Stimulated activated CD8-positive, alpha-beta memory T cell treated with anti-CD3 and anti-CD28 coated beads, Interleukin-15, amount 100 ng/mL, for 24 hours (primary cell): ENCODE measurements at places on chromosomes 11 and 22.
A peak's percentile ranks its signal among the peaks of the same experiment; 100 is the strongest.

GRCh38 chr22:28450109-28450508 is 229.5 kb downstream of the TTC28 start:
- DNase-seq, result no peak

GRCh38 chr22:43388420-43388851 is 23.4 kb upstream of the MPPED1 start:
- DNase-seq, result peak; percentile 73

DNA sequence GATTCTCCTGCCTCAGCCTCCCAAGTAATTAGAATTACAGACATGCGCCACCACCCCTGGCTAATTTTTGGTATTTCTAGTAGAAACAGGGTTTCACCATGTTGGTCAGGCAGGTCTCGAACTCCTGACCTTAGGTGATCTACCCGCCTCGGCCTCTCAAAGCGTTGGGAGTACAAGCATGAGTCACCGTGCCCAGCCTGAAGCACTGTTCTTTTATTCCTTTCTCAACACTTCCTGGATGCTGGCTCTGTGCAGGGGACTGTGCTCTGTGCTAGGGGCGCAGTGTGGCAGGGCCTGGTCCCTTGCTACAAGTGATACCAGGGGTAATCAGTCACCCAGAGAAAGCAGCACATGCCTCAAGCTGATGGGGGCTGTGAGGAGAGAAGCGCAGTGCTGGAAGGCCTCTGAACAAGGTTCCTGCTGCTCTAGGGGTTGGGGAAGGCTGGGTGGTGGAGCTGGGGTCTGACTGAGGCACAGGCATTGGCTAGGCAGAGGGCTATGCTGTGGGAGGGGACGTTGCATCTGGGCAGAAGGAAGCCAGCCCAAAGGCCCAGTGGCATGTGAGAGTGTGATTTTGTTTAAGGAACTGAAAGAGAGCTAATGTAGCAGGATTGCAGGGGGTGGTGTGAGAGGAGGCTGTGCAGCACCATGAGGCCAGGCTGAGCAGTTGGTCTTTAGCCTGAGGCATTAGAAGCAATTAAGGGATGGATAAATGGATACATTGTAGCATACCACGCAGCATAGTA is 42.5 kb downstream of the CABIN1 start:
- no peak for DNase-seq

- no peak for DNase-seq
These were observed 12.6 kb upstream of the PRDM11 start for GRCh38 chr11:45133878-45134277.

DNA sequence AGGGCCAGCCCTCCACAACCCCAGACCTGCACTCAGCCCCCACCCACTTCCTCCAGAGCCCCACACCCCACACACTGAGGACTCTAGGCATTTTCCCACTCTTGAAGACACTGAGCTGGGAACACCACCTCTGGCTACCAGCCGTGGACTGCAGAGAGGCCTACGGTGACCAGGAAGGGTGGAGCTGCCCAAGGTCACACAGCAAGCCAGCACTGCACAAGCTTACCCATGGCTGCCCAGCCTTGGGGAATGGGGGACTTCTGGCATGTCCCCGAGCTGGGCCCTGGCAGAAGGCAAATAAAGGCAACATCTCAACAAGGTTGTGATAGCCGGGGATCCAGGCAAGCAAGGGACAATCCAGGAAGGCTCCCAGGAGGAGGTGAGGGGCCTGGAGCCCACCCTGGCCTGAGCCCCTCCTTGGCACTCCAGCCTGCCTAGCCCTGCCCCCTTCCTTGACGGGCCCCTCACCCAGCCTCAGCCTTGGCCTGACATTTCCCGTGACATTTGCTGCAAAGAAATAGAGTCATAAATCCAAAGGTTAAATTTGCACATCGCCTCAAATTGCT is 5.5 kb downstream of the RTN4R start:
- no peak for DNase-seq

GRCh38 chr11:7451520-7451919 is 33.8 kb upstream of the OLFML1 start:
- no peak for DNase-seq

DNA sequence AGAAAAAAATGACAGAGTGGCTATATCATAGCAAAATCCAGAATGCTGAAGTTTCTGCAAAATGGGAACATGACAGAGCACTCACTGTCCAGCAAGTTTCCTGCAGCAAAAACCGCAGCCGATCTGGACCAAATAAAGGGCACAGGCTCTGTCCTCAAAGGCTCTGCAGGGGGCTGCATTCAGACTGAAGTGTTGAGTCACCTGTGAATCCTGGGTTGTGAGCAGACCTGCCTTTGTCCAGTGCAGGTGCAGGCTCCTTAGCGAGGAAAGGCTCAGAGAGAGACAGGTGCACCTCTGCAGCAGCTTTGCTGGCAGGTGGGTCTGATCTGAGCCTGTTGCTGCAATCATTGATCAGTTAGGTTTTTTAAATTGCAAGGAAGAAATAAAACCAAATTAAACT is 29.3 kb upstream of the NFAM1 start:
- no peak for DNase-seq

DNA sequence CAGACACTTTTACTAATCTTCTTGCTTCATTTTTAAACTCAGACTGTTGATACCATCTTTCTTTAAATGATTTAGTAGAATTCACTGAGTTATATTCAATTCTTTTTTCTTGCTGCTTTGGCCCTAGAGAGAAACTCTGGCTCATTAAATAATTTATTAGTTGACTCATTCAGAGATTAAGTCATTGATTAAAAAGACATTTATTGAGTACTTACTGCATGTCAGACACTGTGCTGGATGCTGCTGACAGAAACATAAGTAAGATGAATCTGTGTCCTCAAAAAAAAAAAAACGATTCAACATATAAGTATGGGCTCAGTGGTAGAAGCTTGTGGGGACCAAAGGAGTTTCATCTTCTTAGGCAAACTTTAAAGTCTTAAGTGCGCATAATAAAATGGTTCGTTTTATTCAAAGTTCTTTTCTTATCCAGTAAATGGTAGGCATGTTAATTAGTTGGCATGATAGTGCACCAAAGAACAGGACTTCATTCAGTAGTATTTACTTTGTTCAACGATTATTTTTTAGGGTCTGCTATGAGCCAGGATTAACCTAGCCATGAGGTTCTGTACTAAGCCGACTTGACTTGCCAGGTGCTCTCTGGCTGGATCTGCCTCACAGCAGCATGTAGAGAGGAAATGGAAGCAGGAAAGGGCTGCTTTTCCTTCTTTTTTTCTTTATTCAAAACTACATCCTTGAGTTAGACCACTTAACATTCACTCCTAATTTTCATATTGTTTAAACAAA is 281.0 kb upstream of the CTSC start:
- DNase-seq, result no peak

DNA sequence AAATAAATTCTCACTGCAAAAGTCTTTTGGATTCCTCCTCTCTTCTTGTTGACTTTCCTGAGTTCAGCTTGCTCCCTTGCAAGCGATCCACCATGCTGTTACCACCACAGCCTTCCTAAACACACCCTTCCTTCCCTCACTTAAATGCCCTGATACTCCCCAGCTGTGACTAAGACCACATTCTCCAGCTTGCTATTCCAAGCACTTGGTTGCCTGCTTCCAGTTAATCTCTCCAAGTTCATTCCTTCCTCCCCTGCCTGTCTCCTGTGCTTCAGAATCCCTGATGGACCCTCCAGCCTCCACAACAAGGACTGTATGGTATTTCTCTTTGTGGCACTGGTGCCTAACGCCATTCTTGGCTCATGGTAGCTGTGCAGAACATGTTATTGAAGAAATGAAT is 603.9 kb upstream of the CADM1 start:
- DNase-seq, result no peak

DNA sequence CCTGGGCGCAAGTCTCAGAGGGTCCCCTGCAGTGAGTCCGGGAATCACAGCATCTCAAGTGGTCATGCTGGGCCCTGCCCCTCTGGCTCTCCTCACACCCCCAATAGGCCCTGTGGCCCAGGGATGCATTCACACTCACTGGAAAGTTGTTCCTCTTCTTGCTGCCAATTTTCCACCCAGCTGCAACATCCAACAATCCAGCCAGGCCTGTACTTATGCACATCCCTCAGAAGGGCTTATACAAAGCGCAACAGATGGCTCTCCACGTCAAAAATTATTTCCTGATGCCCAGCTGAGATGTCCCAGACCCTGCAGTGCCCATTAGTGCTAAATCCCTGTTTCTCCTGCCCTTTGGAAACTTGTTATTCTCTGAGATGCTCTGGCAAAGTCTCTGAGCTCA is 407.8 kb upstream of the NARS2 start:
- no peak for DNase-seq

- no peak for DNase-seq
These were observed 13.6 kb upstream of the NUP160 start for GRCh38 chr11:47861728-47862127.

- DNase-seq, result no peak
These were observed 15.6 kb downstream of the PCF11 start for GRCh38 chr11:83172551-83172950.

DNA sequence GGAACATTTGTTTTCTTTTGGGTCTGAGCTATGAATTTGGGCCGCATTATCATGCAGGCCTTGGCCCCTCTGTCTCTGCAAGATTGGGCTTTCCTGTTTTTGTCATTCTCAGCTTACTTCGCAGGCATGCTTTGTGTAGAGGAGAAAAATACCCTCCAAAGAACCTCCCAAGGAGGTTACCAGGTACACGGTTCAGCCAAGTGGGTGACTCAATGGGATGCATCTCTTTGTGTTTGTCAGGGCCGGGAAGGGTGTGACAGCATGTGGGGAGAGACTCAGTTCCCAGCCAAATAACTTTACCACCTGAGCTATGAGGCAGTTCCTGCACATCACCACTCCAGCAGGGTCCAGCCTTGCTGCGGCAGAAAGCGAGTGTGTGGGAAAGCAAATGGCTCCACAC is 47.8 kb upstream of the CLDN5 start:
- no peak for DNase-seq

DNA sequence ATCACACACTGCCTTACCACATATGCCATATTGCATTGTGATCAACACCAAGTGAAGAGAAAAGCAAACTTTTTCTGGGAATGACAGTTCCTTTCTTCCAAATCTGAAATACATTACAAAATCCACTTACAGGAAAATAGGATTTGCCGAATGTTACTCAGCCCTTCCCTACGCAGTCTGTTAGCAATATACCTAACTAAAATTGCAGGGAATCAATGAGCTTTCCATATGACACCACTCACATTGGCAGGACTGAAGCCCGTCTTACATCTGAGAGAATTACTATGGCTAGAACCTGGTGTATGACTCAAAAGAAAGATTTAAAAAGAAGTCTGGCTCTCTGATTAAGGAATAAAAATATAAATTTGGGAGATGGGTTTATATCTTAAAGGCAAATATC is 136.0 kb downstream of the LRRC4C start:
- DNase-seq, result no peak

DNA sequence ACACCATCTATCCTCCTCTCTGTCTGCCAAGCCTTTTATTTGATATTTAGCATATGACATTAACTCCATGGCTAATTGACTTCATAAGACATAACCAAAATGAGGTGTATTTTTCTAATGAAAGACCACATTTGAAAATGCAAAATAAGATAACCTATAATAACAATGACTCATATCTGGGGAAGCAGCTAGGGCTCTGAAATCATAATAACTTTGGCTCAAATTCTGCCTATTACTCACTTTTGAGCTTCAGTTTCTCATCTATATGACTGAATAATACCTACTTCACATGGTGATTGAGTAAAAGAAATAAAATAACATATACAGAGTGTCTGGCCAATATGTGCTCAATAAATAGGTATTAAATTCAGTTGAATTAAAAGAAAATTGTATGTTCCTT is 1419.8 kb upstream of the TENM4 start:
- no peak for DNase-seq

DNA sequence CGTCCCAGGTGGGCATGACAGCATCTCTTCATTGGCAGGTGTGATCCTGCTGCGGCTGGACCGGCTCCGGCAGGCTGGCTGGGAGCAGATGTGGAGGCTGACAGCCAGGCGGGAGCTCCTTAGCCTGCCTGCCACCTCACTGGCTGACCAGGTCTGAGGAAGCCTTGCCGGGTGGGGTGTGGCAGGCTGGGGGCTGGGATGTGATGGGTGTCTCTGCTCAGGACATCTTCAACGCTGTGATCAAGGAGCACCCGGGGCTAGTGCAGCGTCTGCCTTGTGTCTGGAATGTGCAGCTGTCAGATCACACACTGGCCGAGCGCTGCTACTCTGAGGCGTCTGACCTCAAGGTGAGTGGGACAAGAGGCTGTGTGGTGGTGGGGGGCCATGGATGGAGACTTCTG is 3.5 kb downstream of the LARGE2 start:
- DNase-seq, result no peak

GRCh38 chr22:20107471-20107901 is 8.4 kb upstream of the RANBP1 start:
- no peak for DNase-seq

DNA sequence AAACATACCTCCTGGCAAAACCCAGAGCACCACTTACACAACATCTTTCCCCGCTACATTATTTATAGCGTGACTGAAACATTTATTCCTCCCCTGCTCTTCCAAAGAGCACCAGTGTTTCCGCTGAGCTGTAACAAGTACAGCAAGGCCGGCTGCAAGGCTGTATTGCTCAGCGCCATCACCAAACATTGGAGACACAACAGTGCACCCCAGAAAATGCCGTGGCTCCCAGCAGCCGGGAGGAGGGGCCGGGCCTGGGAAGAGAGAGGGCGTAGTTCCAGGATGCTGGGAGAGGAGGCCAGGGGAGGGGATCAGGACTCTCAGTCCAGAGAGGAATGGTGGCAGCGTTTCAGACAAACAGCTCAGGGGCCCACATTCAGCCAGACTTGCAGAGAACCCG is 133.2 kb downstream of the DSCAML1 start:
- no peak for DNase-seq

GRCh38 chr22:19367763-19368367 is 63.7 kb downstream of the HIRA start:
- no peak for DNase-seq

- DNase-seq, result no peak
These were observed 4.3 kb upstream of the RGL4 start for GRCh38 chr22:23686416-23687024.

DNA sequence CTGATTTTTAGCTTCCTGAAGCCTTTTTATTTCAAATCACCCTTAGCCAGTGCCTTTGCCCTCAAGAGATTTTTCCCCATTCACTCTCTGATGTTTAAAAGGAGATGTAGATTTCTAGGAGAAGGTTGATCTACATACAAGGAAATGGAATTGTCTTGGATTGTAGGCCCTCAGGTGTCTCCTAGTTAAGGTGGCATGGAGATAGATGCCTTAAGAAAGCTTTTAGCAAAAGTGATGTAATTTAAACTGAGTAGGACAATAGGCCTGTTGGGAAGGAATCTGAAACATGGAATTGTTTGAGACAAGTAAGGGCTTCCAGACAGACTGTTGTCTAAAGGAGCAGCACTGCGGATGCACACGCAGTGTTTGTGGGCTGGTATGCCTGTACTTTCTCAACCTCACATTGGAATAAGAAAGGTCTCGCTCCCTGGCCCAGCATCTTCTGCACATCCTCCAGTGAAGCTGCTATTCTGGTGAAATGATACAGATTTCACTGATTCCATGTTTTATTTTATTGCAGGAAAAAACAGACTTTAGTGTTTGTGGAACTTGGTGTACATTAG is 69.8 kb upstream of the SLC25A18 start:
- DNase-seq, result no peak

GRCh38 chr11:114208377-114208776 is 87.8 kb upstream of the NNMT start:
- DNase-seq, result no peak

- no peak for DNase-seq
These were observed 71.0 kb downstream of the SYN3 start for GRCh38 chr22:32987081-32987631.
